AG08395 (cell line): ENCODE measurements at places on chromosomes 6 and 20.

DNA sequence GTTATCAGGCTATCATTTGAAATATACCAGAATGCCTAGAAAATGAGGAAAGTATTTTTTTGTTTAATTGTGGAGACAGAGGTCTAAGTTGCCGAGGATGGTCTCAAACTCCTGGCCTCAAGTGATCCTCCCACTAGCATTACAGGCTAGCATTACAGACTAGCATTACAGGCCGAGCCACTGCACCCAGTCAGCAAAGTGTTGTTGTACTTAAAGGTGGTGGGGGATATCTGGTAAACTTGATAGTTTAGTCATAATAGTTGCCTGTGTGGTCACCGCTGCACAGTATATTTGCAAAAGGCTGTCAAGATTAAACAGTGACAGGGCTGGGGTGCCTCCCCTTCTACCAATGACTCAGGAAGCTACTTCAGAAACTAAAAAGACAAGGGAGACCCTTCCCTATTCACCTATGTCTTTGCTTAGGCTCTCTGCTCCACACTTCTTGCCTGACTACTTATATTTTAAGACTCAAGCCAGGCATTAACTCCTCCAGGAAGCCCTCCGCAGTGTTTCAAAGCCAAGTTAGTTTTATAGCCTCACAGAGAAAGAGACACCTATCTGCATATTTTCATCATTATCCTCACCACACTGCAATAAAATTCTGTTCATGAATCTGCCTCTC, 3.1 kb upstream of the AKIRIN2 start:
- DNase-seq, result no peak

- no peak for DNase-seq
Observed at GRCh38 chr6:145017516-145017915, 717.8 kb downstream of the EPM2A start.

- peak; percentile 56 for DNase-seq
Observed at GRCh38 chr6:137218473-137218916, 690 bp downstream of the IFNGR1 start.

- no peak for DNase-seq
Observed at GRCh38 chr20:24763386-24764026, 185.6 kb upstream of the CST7 start.

- no peak for DNase-seq
Observed at GRCh38 chr6:143697076-143697800, 19.5 kb downstream of the PHACTR2 start.

DNA sequence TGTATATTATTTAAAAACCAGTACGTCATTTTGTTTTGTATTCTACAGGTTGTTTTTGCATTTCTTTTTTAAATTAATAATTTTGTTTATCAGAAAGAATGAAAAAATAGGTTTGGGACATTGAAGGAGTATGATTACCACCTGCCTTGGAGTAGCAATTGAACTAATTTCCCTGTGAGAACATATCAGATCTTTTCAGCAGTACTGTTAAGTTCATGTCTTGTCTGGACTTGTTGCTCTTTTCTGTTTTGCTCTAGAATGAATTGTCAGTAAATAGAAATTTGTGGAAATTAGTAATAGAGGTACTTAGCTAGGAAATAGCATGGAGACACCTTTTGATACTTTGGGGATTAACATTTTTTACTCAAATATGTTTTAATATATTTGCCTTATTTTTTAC, 24.3 kb downstream of the HSF2 start:
- DNase-seq, result no peak

GRCh38 chr6:129498950-129499842, 210.8 kb downstream of the ARHGAP18 start:
- DNase-seq, result peak; percentile 47

DNA sequence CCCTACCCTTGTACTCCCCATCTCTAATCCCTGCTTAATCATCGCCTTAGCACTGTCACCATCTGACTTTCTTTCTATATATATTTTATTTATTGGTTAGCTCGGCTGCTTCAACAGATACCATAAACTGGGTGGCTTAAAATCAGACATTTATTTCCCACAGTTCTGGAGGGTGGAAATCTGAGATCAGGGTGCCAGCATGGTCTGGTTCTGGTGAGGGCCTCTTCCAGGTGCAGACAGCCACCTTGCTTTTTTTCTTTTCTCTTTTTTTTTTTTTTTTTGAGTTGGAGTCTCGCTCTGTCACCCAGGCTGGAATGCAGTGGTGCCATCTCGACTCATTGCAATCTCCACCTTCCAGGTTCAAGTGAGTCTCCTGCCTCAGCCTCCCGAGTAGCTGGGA, 127.5 kb upstream of the ESR1 start:
- DNase-seq, result no peak

DNA sequence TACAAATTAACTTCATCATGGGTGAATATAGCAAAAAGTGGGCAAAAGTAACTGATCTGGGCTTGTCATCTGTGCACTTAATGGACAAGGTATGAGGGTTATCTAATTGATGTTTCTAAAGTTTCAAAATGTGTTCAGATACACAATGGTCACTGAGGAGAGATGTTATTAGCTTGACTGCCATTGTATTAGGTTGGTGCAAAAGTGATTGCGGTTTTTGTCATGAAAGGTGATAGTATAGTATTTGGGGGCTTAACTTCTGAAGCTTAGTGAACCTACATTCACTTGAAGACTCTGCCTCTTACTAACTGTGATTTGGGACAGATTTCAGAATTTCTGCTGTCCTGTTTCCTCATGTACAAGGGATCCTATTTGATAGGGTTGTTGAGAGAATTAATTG, 159.6 kb downstream of the UST start:
- DNase-seq, result no peak

DNA sequence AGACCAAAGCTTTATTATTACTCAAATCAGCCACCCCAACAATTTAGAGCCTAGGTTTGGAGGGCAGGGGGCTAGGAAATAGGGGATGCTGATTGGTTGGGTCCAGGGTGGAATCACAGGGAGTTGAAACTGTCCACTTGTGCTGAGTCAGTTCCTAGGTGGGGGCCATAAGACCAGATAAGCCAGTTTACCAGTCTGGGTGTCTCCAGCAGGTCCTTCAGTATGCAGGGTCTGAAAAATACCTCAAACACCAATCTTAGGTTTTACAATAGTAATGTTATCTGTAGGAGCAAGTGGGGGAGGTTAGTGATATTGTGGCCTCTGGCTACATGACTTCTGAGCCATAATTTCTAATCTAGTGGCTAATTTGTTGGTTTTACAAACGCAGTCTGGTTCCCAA, 63.2 kb downstream of the UBR2 start:
- DNase-seq, result no peak

GRCh38 chr6:18416341-18416679, 29.2 kb downstream of the RNF144B start:
- DNase-seq, result no peak

DNA sequence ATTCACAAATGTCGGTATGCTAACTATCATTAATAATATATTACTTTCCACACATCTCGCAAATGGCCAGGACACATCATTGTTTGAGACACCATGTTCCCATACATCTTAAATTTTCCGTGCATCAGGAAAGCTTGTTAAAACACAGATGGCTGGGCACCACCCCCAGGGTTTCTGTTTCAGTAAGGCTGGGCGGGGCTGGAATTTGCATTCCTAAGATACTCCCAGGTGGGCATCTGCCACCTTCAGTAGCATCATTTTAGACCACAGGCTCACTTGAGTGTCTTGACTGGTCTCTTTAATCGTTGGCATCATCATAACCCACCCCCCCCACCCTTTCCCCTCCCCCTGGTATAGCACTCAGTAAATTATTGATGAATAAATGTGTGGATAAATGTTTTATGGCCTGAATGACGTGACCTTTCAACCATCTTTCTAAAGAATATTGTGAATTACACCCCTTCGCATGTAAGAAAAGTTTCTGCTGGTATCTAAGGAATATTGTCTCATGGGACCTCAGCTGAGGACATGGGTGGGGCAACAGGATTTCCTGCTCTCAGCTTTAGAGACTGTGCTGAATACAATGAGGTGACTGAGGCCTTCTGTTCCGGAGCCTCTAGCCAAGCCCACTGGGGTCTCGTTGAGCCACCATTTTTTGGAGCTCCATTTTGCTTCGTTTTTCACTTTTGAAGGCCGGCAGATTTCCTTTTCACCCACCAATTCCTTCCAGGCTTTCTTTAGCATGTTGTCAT, 124.1 kb upstream of the NEDD9 start:
- DNase-seq, result no peak

- no peak for DNase-seq
Observed at GRCh38 chr20:13355411-13355810, 134.3 kb downstream of the ISM1 start.

DNA sequence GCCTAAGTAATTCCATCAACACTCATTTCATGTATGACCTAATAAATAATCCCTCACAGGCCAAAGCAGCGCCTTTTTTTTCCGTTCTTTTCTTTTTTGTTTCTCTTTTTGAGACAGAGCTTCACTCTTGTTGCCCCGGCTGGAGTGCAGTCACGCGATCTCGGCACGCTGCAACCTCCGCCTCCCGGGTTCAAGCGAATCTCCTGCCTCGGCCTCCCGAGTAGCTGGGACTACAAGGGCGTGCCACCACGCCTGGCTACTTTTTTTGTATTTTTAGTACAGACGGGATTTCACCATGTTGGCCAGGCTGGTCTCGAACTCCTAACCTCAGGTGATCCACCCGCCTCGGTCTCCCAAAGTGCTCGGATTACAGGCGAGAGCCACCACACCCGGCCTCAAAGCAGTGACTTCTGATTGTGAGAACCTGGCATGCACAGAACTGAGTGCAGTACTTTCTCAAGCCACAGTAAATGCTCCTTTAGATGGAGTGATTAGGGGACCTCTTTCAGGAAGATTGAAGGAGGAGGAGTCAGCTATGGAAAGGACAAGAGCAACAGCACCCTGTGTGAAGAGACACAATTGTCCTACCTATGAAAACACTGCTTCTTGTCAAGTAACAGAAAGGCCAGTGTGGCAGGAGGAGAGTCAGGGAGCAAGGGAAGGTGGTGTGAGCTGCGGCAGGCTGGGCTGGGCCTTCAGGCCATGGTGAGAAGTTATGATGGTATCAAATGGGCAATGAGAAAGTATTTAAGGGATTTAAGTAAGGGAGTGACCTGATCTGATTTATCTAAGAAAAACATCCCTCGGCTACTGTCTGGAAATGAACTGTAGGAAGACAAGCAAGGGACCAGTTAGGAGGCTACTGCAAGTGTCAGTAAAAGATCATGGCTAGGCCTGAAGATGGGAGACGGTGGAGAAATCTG, 1.7 kb upstream of the SCAF8 start:
- no peak for DNase-seq

DNA sequence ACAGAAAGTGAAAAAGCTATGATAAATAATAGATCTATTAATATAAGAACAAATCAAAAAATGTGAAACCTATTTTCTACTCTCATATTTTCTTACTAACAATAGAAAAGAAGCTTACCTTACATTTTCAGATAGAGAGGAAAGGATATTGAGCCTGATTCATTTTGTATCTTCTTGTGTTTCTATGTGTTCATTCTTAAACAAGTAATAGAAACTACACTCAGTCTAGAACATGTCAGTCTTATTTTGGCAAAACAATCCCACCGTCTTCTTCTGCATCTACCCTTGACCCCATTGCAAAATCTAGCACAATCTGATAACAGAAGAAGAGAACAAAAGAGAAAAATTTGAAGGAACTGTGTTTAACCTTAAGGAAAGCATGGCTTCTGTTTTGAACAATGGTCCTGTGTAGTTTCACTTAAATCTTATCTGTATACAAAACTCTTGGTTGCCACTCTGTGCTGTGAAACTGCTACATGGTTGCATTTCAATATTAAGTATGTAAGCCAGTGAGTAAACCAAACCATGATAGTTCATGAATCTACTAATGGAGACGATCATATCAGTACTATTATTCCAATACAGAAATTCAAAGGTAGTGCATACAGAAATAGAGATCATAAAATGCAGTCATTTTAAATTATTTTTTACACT, 69.5 kb upstream of the LGSN start:
- no peak for DNase-seq

DNA sequence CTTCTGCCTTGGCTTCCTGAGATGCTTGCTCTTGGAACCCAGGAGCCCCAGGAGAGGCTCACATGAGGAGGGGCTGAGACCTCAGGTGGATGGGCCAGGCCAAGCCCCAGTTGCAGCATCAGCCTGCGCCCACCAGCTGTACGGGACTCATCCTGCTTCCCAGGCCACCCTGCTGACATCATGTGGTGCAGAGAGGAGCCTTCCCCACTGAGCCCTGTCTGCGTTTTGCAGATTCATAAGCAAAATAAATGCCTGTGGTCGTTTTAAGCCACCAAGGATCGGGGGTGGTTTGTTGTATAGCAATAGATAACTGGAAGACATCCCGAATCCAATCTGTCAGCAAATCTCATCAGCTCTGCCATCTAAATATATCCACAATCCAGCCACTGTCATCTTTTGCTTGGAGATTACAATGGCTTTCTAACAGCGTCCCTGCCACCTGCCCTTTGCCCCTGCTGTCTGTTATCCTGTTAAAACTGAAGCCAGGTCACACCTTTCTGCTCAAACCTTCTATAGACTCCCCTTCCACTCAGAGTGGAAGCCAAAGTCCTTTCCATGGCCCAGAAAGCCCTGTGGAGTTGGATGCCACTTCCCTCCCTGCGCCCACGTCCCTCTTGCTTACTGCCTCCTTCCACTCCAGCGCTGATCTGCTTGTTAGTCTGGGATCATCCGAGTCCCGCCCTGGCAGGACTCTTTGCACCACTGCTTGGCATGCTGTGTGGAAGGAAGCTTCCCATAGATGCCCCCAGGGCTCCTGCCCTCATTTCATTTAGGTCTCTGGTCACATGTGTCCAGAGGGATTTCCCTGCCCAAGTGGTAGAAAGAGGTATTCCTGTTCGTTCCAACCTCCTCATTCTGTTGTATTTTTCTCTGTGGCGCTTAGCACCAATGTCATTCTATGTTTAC, 24.0 kb upstream of the MLN start:
- DNase-seq, result no peak

- peak; percentile 6 for DNase-seq
Observed at GRCh38 chr6:26044140-26045064, 42.8 kb upstream of the HFE start.

DNA sequence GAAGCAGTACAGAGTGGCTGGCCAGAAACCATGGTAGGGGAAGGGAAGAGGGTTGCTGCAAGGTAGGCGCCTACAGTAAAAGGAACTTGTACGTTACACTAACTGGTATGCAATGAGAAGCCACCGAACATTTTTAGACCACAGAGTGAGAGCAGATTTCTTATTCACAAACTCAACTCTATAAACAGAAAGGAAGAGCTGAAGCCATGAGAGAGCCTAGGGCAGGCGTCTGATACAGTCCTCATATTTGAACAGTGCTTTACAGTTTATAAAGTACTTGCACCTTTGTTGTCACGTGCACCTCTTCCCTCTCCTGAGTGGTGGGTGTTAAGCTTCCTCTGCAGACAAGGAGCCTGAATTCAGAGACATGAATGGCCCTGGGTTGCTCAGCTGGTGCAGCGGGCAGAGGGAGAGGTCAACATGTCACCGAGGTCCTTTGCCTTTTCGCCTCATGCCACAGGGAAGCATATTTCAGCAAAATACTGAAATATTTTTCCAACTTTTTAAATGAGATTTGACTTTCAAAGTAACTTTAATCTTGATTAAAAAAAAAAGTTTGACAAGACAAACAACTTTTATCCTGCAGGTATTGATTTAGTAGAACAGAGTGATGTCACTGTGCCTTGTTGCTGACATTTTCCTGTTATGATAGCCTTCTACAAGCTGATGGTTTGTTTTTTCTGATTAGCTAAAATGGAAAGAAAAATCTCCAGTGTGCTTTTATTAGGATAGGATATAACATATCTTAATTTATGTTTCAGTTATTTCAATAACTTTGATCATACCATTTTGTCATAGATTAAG, 23.8 kb downstream of the UST start:
- DNase-seq, result no peak

GRCh38 chr6:66849843-66850242, 1142.8 kb upstream of the EYS start:
- DNase-seq, result no peak
